ENCODE measurements at places on chromosomes 11 and 22.

GRCh38 chr22:45670981-45671782, 452 bp upstream of the ATXN10 start:
- no peak for DNase-seq

DNA sequence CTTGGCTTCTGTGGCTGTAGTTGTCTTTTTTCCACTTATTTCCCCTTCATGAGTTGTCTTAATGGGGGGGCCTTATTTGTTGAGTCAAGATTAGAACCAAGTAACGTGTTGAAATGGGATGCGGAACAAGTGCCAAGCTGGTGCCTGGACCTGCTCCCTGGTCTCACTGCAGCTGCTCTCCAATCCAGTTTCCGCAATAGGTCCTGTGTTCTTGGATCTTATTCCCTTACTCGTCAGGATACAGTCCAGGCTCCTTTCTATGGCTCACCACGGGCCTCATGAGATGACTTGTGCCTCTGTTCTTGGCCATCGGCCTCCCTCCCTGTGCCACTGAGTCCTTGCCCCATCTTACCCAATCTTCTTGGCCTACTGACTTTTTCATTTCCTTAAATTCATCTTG, 159.6 kb upstream of the CADM1 start:
- DNase-seq = no peak

DNA sequence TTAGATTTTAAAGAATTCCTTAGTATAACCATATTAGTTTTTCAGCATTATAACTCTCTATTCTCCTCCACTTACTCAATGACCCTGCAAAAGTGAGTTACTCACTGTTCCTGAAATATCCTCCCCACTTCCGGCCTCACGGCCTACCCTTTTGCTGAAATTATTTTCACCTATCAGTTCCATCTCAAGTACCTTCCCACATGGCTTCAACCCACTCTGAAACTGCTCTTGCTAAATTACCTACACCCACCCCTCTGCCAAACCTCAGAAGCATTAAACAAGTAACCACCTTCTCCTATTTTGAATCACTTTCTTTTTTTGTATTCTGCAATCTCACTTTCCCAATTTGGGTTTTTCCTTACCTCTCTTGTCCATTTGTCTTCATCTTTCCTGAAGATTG, 37.7 kb downstream of the OR5P2 start:
- DNase-seq = no peak

DNA sequence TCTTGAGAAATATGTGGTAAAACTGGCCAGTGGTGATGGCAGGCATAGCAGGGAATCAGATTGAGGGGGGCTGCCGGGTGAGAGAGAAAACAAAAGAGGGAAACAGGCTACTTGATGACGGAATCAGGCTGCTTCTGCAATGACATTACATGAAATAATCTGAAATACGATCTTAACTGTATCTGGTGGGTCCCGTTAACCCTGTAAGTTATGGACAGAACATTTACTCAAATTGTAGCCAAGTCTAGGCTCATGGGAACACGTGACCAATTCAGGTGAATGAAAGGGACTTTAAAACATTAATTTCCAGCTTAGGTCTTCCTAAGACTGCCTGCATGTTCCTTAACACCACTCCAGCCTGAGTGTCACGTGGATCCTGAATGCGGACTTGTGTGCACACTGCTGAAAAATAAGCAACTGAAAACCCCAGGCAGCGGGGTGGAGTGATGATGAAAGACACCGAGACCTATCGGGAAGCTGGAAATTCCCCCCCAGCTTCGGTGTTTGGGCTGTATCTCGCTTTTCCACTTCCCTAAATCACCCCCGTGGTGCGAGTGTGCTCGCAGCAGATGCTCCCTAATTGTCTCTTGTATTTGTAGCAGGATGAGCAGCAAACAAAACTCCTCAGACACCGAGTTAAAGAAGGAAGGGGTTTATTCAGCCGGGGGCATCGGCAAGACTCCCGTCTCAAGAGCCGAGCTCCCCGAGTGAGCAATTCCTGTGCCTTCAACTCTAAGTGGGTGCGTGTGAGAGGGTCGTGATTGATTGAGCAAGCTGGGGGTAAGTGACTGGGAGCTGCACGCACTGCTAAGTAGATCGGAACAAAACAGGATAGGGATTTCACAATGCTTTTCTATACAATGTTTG, 145.0 kb upstream of the GRK3 start:
- peak; percentile 99 for DNase-seq

DNA sequence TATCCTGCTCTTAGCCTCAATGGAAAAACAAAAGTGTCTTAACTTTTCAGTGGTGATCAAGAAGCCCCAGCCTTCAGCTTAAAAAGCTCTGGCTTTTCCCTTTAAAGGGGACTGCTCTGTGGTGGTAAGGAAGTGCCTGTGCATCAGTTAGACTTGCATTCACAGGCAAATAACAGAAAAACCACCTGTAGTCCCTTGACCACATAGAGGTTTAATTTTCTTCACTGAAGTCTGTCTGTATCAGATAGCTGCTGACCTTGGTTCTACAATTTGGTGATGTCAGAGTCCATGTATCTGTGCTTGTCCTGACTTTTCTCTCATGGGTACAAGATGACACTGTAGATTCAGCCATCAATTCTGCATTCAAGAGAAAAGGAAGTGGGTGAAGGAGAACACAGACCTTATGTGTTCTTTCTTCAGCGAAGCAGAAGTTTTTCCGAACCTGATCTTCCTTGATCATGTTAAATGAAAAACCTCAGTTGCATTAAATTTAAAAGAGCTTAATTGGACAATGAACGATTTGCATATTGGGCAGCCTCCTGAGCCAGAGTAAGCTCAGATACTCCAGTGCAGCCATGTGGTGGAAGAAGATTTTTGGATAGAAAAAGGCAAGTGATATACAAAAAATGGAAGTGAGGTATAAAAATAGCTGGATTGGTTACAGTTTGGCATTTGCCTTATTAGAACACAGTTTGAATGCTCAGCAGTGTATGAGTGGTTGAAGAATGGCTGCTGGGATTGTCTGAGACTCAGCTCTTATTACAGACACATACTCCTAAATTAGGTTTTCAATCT, 43.2 kb upstream of the RDX start:
- DNase-seq = no peak

DNA sequence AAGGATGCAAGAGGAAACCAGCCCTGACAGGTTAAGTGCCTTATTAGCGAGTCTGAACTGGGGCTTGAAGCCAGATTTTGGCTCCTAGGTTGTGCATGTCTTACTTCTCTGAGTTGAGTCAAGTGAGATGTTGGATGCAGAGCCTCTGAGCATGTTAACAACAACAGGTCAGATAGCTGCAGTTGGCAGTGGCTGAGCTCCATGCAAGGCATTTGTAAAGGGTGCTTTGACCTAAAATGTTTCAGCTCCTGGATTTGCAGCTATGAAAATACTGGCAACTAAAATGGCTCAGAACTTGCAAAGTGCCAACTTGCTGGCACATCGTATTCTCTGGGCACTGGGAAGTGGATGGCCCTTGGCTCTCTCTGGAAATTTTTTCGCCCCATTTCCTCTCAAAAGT, 16.4 kb upstream of the CSRP3 start:
- no peak for DNase-seq

- no peak for DNase-seq
These were observed 86.6 kb downstream of the YAP1 start for GRCh38 chr11:102196816-102197215.

DNA sequence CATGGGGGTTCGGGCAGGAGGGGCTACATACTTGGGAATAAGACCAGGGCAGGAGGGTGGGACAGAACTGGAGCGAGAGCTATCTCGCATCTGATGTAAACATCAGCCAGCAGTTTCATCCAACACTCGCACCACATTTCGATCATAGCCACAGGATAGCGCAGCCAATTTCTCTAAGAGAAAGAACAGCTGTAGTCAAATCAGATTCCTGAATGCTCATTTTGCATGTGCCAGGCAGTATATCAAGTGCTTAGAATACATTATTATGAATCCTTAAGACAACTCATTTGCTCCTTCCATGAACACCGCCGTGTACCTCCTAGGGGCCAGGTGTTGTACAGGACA, 14.5 kb downstream of the DGCR2 start:
- DNase-seq = no peak

- peak; percentile 23 for DNase-seq
These were observed 17.9 kb upstream of the TENM4 start for GRCh38 chr11:79458709-79459108.

DNA sequence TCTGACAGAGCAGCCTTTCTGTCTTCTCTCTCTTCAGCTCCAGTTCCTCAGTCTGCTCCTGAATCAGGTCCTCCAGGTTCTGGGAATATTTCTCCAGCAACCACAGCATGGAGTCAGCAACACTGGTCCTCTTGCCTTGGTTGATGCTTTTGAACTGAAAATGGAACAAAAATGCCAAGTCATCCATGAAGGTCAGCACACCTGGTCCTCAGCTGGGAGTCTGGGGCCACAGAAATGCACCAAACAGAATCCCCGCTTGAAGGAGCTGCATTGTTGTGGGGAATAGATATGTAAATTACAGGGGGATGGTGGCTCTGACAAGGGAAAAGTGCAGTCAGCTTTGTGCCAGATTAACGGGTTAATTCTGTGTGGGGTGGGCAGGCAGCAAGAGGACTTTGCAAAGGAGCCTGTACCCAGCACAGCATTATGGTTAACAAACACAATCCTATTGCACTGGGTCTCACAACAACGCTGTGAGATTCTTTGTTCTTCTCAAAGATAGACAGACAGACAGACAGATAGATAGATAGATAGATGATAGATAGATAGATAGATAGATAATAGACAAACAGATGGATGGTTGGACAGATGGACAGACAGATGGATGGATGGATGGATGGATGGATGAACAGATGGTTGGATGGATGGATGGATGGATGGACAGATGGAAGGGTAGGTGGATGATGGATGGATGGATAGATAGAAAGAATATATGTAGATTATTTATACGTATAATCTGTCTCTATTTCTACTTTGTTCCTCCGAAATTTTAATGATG, 33.8 kb upstream of the LRRC32 start:
- DNase-seq = no peak

- DNase-seq = no peak
These were observed 93.6 kb upstream of the ISX start for GRCh38 chr22:34972191-34972897.

DNA sequence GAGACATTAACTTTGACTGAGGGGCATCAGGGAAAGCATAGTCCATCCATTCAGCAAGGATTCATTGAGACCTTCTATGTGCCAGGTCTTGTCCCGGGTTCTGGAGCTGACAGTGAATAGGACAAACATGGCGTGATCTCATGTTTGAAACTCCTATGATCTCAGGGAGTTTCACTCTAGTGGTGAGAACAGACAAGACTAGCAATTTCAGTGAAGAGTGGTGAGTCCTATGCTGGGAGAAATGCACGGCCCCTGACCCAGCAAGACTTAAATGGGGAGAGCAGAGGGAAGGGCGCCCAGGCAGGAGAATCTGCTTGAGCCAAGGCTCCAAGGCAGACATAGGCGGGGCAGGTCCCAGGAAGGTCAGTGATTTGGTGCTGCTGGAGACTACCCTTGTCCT, 155.7 kb downstream of the CEP164 start:
- no peak for DNase-seq

GRCh38 chr11:111942829-111943228, 5.7 kb downstream of the DIXDC1 start:
- DNase-seq = no peak

- DNase-seq = no peak
These were observed 86.1 kb upstream of the PARVA start for GRCh38 chr11:12291313-12291712.

DNA sequence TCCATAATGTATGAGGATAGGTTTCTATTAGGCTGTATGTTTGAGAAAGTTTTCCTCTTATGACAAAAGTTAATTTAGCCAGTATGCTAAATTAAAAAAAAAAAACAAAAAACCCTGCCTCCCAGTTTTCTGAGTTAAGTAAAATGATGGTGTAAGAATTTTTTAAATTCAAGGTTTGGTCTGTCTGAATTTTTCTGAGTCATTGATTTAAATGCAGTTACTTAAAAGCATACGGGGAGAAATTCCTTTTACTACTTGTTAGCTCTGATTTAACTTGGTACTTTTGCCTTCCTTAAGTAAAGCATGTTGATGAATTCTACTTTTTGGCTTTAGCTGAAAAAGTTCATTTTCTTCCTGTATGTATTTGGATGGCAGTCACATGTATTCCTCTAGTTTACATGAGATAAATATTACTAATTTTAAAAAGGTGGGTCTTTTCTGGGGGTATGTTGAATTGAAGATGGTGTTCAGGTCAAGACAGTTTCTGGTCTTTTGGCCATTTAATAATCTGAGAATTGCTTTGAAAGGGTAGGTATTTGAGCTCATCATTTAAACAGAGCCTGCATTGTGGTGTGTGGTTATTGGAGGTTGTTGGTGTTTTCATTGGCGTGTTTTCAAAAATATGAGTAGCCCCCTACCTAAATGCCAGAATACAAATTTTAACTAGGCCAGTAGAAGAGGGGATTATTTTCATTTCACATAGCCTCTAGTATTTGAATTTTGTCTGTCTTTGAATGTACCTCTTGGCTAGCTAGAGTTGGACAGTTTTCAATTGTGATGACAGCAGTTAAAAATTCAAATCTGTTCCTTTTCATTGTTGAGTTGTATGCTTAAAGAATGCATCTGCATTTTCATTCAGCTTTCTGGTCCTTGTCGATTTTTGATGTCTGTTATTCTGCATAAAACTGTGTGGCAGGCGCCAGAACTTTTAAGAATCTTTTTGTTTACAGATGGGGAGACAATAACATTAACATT, 64.7 kb downstream of the MTMR3 start:
- DNase-seq = no peak

GRCh38 chr11:69075421-69076128, 26.8 kb downstream of the TPCN2 start:
- DNase-seq = no peak

DNA sequence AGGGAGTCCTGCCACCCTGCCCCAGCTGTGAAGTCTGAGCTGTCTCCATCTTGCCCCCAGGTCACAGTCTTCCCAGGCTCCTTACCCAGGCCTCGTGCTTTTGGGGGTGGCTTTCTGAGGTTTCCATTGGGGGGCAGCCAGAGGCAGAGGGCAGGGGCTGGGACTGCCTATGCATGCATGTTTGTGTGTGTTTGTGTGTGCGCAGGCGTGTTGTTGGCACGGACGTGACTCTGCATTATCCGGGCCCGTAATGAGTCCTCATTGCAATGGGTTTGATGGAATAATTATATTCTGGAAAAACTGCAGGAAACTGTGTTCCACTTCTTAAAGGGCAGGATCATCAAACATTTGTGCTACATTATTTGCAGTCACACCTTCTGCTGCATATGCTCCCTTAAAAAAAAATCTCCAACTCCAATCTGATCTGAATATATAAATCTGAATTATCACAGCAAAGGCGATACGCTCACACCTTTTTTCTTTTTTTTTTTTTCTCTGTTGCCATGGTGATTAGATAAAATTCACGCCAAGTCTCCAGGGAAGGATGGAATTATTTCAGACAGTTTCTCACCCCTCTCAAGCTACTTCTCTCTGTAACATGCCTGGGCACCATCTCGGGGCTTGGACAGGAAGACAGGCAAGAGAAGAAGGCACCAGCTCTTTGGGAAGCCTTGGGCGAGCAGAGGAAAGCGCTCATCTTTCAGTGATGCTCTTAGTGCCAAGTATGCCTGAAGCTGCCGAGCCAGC, 45.9 kb downstream of the DSCAML1 start:
- no peak for DNase-seq

DNA sequence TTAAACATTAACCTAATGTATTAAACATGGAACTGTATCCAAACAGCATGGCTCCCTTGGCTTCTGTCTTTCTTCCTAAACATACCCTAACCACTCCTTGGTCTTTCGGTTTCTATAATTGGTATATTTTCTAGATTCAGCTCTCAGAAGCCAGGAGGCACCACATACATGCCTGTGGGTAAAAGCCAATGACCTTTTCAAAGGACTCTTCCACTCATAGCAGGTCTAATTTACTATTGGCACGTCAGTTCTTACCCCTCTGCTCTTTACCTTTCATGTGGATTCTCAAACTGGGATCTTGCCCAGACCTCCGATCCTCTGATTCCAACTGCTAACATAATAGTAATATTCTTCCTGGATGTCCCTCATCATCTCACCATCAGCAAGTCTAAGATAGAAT, 835.1 kb downstream of the NTM start:
- no peak for DNase-seq

Data from CD14-positive monocyte (primary cell).